ENCODE measurements at places on chromosomes 3 and 15. TPM values are rescaled to one million over a fixed set of nuclear protein-coding genes. Genes with fewer than 3 reads are reported as not detected.

RTP1 gene
- total RNA-seq, result not detected

ZBBX gene
- total RNA-seq, result not detected

TUBGCP4 gene
- 7.0 TPM for total RNA-seq

AMOTL2 gene
- 52.1 TPM for total RNA-seq

BTLA gene
- 0.14 TPM for total RNA-seq

GNAT1 gene
- 0.48 TPM for total RNA-seq

SAXO2 gene
- total RNA-seq, result 0.99 TPM

BNC1 gene
- 0.98 TPM for total RNA-seq
